ENCODE measurements at places on chromosomes 11 and 22. TPM values are rescaled to one million over a fixed set of nuclear protein-coding genes. Genes with fewer than 3 reads are reported as not detected.
A peak's percentile ranks its signal among the peaks of the same experiment; 100 is the strongest.

The GPR83 gene
- not detected for total RNA-seq

The TCP11L1 gene
- total RNA-seq: 14.5 TPM

DNA sequence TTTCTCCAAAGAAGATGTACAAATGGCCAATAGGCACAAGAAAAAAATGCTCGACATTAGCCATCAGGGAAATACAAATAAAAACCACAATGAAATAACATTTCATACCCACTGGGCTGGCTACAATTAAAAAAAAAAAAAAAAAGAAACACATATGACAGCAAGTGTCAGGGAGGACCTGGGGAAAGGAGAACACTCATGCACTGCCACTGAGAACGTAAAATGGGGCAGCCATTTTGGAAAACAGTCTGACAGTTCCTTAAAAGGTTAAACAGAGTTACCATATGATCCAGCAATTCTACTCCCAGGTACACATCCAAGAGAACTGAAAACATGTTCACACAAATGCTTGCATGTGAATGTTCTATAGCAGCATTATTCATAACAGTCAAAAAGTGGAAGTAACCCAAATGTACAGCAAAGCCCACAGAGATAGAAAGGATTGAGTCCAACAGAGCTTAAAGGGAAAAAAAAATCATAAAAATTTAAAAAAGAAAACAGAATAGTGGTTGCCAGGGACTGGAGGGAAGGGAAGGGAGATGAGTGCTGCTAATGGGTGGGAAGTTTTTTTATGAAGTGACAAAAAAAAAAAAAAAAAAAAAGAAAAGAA is 48.4 kb upstream of the CYP2D6 start:
- no peak for DNase-seq

The MS4A12 gene
- total RNA-seq: 445 TPM

- DNase-seq: no peak
Measured at GRCh38 chr22:22936180-22936914, 48.7 kb downstream of the IGLL5 start.

DNA sequence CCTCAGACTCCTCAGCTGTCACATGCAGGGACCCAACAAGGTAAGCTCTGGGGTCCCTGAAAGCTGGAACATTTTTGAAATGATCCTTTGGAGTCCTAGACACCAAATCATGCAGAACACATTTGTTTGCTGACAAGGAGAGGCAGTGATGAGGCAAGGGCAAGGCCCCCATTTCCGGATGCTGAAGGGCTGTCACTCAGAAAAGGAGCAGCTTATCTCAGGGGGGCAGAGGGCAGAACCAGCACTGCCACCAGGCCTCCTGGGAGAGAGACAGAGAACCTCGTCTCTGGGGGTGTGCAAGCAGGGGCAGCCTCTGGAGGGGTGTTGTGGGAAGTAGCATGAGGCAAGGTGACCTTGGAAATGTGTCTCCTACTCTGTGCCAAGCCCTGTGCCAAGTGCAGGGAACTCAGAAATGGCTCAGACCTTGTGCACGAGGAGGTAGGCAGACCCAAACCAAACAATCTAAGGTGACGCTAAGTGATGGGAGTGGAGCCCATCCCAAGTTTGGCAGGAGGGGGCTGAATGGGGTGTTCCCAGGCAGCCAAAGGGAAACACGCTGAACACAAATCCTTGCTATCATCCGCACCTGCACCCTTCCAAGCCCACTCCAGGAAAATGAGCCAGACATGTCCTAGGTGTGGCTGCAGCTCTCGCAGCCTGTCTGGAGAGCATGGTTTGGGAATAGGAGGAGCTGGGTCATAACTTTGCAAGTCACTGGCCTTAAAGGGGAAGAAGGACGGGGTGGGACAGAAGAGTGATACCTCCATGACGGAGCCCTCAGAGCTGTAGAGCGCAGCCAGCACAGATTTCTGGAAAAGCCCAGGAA is 94.2 kb downstream of the PDE2A start:
- DNase-seq: no peak

GRCh38 chr11:36402568-36403170 is 106.6 kb downstream of the PRR5L start:
- DNase-seq: no peak

The MPPED1 gene
- not detected for total RNA-seq

GRCh38 chr11:36162006-36162882 is 127.0 kb downstream of the COMMD9 start:
- DNase-seq: no peak

DNA sequence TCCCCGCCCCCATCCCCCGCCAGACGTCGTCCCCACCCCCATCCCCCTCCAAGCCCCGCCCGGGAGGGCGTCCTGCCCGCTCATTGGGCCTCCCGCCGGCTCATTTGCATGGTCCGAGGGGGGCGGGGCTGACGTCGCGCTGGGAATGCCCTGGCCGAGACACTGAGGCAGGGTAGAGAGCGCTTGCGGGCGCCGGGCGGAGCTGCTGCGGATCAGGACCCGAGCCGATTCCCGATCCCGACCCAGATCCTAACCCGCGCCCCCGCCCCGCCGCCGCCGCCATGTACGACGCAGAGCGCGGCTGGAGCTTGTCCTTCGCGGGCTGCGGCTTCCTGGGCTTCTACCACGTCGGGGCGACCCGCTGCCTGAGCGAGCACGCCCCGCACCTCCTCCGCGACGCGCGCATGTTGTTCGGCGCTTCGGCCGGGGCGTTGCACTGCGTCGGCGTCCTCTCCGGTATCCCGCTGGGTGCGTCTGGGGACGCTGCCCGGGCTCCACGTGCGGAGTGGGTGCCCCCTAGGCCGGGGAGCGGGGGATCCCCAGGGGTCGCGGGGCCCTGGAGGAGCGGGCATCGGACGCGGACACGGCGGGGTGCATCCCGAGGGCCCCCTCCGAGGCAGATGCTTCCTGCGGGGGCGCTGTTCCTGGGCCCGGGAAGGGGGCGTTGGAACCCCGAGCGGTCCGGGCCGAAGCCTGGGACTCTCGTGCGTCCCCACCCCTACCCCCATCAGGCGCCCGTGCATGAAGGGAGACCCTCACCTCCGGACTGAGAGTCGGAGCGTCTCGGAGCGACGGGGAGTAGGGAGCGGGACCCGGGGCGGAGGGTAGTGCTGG is at the start of gene PNPLA3:
Gene PNPLA3, plus strand, starts transcription at position 175 of the 834 bp plus-strand sequence. Its CDS starts 107 bp downstream, at position 282.
- DNase-seq: peak; percentile 93

DNA sequence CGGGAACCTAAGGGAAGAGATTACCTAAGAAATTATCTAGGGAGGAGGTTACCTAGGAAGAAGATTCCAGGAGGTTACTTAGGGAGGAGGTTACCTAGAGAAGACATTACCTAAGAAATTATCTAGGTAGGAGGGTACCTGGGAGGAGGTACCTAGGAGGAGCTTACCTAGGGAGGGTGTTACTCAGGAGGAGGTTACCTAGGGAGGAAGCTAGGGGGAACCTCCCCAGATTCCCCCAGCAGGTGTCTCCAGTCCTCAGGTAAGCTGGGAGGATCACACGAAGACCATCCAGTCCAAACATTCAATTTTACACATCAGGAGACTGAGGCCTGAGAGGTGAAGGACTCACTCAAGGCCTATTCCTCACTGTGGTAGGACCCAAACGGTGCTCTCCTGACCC is 482.8 kb downstream of the TBC1D22A start:
- DNase-seq: no peak

The HPX gene
- 1.8 TPM for total RNA-seq

GRCh38 chr11:102849311-102849710 is 5.9 kb upstream of the MMP3 start:
- DNase-seq: no peak

The GDPD5 gene
- total RNA-seq: 4.1 TPM

- peak; percentile 60 for DNase-seq
Measured at GRCh38 chr11:765025-765801, 12.1 kb downstream of the GATD1 start.

DNA sequence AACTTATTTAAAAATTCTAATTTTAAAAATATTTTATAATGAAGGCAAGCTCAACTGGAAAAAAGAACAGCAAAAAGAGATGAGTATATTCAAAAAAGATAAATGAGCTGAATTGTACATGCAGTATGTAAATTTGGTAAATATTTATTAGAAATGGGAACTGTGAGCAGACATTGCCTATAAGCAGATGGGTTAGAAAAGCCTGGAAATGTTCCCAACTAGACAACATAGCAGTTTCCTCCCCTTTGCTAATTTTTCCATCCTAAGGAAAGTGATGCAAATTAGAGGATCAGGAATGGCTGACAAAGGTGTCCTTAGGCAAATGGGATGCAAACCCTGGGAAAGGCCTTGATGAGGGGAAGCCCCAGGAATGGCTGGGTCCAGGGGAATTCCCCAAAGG is 37.2 kb downstream of the TP53I11 start:
- no peak for DNase-seq

The NFAM1 gene
- 2.1 TPM for total RNA-seq

DNA sequence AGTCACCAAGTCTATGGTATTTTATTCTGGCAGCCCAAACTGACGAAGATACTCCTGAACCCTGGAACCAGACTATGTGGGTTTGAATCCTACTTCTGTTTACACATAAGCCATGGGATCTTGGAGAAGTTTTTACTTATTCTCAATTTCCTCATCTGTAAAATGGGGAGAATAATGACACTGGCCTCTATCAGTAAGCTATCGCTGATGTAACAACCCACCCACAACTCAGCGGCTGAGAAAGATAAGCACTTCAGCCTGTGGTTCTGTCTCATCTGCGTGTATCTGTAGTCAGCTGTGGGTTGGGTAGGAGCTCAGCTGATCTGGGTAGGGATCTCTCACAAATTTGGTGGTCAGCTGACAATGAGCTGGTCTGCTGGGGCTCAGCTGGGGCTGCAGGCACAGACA is 68.0 kb upstream of the ALX4 start:
- DNase-seq: no peak

- no peak for DNase-seq
Measured at GRCh38 chr11:72422414-72422813, 11.9 kb downstream of the CLPB start.

The P4HA3 gene
- 0.12 TPM for total RNA-seq

- DNase-seq: no peak
Measured at GRCh38 chr22:20199906-20200305, 49.1 kb upstream of the CCDC188 start.

GRCh38 chr11:83682611-83682973 is 396.4 kb upstream of the CCDC90B start:
- DNase-seq: no peak

The ART1 gene
- total RNA-seq: not detected

DNA sequence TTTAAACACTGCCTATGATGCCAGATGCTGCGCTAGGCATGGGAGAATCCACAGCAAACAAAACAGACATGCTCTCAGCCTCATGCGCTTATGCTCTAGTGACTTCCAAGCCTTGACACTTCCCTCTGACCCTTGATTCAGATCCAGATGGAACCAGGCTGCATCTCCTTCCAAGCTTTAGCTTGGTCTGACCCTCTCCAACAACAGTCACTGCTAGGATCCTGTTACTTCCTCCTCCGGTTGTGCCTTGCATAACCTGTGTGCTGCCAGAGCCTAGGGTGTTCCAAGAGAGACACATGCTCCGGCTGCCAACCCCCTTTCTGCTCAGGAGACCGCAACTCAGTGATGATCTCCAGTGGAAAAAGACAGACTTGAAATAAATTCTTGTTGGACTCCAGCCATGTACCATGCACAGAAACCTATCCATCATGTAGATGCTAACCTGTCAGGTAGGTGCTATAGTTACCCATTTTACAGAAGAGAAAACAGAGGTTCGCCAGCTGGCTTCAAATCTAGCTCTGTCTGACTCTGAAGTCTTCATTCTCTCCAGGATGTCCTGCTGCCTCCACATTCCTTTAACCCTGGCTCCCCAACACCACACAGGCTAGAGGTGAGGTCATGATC is 136.3 kb upstream of the TEAD1 start:
- no peak for DNase-seq

The ZNF214 gene
- total RNA-seq: 2.6 TPM
